ENCODE measurements at places on chromosomes 12 and 14.

GRCh38 chr14:68527329-68527851 lies 265.5 kb downstream of the ZFP36L1 start:
- DNase-seq, result no peak

DNA sequence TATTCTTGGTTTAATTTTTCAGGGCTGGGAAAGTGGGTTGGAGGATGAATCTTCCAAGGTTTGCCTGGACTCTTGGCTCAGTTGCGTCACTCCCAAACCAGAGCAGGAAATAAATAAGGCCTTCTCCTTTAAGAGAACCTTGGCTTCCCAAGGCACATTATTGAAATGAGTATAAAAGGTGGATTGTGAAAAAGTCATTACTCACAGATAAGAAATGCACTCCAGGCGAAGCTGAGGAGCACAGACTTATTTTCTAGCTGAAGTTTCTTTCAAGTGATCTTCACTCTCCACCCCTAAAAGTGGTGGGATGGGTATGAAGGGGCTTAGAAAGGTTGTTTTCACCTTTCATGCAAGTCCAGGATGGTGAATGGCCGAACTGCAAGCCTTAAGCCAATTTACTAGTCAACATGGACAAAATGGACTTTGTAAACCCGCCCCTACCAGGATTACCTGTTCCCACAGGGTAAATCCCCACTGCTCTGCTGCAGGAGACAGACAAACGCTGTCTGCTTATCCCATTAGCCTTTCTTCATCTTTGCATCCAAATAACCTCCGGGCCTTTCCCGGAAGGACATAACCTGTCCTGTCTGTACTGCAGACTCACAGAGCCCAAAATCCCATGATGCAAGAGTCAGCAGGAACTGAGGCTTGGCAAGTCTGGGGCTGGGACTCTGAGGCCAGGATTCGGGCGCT lies 207.6 kb downstream of the BCL11B start:
- DNase-seq, result no peak

GRCh38 chr12:120625557-120626419 lies 14.6 kb upstream of the CABP1 start:
- no peak for DNase-seq

DNA sequence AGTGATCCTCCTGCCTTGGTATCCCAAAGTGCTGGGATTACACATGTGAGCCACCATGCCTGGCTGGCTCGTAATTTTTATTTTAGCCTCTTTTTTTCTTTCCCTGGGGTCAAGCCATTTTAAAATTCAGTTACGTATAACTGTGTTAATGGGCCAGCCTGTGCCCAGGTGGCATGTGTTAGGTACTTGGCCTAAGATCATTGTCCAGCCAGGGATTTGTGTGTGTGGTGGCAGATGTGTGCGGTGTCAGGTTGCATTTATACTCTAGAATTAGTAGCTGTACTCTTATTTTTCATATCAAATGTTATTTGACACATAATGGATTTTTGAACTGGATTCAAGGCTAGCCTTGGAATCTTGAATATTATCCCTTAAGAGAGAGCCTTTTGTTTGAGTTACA lies 69.3 kb downstream of the FBXO34 start:
- no peak for DNase-seq

DNA sequence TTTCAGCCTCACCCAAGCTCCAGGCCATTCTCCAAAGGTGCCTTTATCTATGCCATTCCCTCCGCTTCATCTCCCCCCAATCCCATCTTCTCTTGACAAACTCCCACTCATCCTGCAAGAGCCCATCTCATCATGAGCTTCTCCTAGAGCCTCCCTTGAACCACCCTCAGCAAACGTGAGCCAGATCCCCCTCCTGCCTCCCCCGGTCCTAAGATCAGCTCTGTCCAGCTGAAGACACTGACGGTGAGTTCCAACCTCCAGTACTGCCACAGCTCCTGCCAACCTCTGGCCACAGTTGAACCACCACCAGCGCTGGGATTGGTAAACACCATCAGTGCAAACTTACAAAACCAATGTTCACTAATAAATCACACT lies 124.6 kb downstream of the BCL11B start:
- no peak for DNase-seq

GRCh38 chr12:108966378-108967151 lies 54.3 kb downstream of the SVOP start:
- DNase-seq, result no peak
